Activated naive CD4-positive, alpha-beta T cell (primary cell): ENCODE measurements at places on chromosomes 5 and 9.

- DNase-seq = no peak
Measured at GRCh38 chr5:144361406-144361805, 190.7 kb downstream of the KCTD16 start.

DNA sequence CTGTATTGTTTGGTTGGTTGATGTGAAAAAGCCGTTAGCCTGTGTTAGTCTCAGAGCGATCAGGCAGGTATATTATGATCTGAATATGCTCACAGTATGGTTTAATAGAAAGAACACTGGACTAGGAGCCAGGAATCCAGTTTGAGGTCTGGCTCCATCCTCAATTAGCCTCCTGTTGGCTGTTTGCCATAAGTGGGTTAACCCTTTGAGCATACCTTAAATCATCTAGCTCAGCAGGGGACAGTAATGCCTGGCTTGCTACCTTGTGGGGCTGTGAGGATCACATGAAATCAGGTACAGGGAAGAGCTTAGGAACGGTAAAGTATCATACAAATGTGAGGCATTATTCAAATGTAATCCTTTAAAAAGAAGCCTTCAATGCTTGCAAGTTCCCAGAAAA lies 104.7 kb downstream of the CMYA5 start:
- DNase-seq = no peak

DNA sequence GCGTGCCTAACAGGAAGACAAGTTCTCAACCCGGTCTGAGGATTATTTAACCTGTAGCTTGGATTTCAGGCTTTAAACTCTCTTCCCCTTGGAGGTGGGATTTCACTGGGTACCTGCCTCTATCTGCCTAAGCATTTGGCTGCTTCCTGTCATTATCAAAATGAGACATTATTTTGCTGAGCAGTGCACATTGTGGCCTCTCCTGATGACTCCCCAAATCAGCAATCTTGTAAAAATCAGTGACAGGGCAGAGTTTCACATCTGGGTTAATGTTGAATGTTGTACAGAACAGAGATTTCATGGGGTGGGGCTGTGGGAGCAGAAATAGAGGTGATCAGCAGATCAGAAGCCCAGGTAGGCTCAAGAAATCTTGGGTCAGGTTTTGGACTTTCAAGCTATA lies 605.9 kb downstream of the ELAVL2 start:
- DNase-seq = no peak

- no peak for DNase-seq
Measured at GRCh38 chr5:135444360-135444759, 2.8 kb downstream of the DCANP1 start.

DNA sequence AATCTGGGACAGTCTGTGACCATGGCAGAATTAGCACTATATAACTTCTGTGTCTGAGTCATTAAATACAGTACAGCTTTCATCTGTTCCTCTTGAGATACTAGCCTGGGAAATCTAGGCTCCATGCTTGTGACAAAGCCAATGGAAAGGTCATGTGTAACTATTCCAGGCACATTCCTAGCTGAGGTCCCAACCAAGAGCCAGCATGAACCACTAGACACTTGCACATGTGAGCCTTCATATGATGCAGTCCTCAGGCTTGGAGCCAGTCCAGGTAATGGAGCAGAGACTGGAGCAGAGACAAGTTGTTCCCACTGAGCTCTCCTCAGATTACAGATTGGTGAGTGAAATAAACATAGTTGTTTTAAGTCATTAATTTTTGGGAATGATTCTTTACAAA lies 412.4 kb upstream of the ZNF462 start:
- DNase-seq = no peak

GRCh38 chr5:140547508-140548299 lies at the start of gene EIF4EBP3:
TSS of gene EIF4EBP3 (plus strand) at chr5:140547662. CDS start at chr5:140547738, 76 bp downstream.
- DNase-seq = peak; percentile 80

DNA sequence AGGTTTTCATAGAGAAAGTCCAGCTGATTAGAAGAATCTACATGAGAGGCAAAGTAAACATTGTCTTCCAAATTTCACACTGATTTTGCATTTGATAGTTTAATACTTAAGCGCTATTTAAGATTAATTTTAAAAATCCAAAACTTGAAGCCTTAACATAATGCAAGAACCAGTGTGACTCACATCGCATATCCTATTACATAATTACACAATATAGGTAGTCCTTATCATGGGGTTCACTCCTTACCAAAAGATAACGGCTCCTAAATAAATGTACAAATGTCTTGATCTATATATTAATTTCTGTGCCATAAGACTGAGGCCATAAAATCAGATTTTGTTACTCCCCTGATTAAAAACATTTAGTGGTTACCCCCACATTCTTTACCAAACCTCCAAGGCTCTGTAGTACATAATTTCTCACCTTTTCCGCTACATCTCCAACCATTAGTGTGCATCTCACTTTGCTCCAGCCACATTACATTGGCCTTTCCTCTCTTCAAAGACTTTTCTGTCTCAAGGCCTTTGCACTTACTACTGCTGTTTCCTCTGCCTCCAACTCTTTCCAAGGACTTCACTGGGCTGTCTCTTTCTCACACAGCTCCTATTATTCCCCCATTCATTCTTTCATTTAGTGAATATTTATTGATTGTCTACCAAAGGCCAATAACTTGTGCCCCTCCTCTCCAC lies 1.0 kb downstream of the RIOK2 start:
- no peak for DNase-seq

- no peak for DNase-seq
Measured at GRCh38 chr5:146116361-146116760, 11.0 kb upstream of the PLAC8L1 start.
